ENCODE measurements at places on chromosomes 2 and 18.

DNA sequence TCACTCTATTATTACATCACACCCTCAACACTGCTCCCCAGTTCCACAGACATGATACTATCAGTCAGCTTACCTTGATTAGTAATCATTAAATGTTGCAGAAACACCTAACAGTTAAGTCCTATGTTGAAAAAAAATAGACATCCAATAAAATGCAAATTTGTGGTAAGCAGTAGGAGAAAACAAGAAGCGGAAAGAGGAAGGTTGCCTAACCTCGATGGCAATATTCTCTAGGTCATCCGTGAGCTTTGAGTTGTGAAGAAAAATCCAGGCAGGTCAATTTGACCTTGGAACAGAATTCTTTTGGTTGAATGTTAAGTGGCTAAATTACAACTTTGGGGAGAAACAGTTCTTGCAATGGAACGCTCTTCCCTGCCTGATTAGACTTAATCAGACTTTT lies 264.4 kb downstream of the AFF3 start:
- DNase-seq: no peak

- DNase-seq: no peak
Observed at GRCh38 chr18:5574843-5575242, 31.0 kb upstream of the EPB41L3 start.

- no peak for DNase-seq
Observed at GRCh38 chr2:172944022-172944793, 131.4 kb upstream of the MAP3K20 start.

- no peak for DNase-seq
Observed at GRCh38 chr18:51028201-51028805, 1.7 kb upstream of the SMAD4 start.

All from esophagus squamous epithelium (tissue), 5 donors.